ENCODE measurements at places on chromosomes 4 and X. TPM values are rescaled to one million over a fixed set of nuclear protein-coding genes. Genes with fewer than 3 reads are reported as not detected.

Gene PCSK1N
- total RNA-seq = 2.9 TPM

Gene YY2
- total RNA-seq = 0.92 TPM

Gene RNF212
- 0.79 TPM for total RNA-seq

DNA sequence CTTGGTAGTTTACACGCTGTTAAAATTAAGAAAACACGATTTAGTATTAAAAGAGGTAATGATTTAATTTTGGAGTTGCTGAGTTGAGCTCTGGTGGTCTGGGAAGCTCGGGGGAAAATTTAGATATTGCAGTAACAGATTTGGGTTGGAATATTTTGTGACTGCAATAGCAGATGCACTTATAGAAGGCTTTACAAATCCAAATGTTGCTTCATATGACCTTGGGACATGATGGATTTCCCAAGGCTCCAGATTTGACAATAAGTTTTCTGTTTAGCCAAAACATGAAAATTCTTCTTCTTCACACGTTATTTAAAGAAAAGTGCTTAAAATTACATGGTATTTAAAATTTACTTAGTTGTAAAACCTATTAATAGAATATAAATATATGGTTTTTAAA lies 302.0 kb downstream of the SPRY1 start:
- DNase-seq = no peak

Measured in activated T-cell treated with anti-CD3 and anti-CD28 coated beads, Interleukin-2, amount 50 U/mL, for 4 hours (primary cell).